ENCODE measurements at places on chromosomes 3 and 15.

- no peak for DNase-seq
Observed at GRCh38 chr15:89492111-89492641, 4.2 kb downstream of the RHCG start.

DNA sequence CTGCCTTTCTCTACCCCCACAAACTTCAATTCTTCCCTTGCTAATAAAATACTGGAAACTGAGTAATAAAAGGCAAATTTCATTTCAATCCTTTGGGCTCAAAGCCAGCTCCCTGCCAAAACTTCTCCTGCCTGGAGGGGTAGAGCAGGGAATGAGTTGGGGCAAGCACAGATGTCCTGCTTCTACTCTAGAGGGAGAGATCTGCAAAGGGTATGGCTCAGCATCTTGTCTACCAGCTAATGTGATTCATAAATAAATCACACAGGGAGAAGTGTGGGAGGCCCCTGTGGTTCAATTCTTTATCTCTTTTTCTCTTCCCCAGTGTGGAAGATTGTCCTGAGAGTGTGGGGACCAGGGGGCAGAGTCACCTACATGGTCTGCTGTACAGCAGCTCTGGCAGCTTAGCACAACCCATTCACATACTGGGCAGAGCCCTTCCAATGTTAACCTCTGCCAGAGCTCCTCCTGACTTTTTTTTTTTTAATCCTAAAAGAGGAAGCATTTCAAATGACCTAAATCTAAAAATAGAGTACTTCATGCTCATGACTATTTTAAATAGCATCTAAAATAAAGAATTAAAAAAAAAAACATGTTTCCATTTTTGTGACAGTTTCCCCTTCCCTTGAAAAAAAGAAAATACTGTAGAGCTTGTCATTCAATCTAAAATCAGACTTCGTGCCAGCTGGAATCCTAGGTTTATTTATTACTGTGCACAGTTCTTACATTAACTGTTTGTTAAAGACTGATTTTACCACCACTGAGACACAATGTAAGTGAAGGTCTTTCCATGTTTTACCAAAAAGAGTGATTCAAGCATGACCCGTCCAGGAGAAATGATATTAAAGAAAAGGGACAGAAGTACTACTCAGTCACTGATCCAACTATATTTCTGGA lies 1083.7 kb upstream of the CFAP20DC start:
- no peak for DNase-seq

DNA sequence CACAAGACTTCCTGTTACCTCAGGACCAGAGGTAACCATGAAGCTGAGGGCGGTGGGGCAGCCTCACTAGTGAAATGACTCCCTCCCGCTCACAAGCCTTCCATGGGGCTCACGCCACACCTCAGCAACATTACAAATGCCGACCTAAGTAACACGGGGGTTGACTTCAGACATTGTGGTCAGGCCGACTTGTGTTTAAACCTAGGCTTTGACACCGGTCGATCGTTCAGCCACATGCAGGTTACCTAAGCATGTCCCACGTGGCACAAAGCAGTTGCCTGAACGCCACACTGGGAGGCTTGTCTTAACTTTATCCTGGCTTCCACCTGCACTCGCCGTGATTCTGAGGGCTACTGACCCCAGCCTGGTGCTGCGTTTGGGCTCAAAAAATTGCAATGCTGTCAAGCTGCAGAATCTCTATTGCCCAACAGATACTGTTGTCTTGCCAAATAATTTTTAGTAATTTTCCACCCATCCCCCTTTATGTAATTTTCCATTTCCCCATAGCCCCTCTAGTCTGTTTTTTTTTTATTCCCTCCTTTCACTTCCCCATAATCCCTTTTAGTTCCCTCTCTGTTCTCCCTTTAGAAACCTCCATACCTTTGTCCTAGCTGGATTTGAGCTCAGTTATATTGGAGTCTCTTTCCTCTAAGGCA lies 158.6 kb upstream of the RGMA start:
- DNase-seq, result no peak

GRCh38 chr3:115901008-115901407 lies 277.7 kb downstream of the GAP43 start:
- DNase-seq, result no peak

DNA sequence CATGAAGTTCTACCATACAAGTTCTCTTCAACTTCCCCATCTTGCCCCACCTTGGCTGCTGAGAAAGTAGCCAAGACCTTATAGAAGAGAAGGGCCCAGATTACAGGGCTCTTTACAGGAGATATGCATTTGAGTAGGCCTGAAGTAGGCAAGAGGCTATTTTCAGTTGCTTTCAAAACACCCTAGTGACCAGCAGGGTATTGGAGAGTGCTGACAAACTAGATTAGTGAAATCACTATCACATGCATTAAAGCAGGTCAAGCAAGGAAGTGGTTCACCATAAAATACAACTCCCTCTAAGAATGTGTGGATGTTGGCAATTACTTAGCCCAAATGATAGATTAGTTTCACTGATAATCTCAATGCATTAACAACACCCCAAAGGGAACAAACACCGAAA lies 2.7 kb upstream of the LZTFL1 start:
- no peak for DNase-seq

DNA sequence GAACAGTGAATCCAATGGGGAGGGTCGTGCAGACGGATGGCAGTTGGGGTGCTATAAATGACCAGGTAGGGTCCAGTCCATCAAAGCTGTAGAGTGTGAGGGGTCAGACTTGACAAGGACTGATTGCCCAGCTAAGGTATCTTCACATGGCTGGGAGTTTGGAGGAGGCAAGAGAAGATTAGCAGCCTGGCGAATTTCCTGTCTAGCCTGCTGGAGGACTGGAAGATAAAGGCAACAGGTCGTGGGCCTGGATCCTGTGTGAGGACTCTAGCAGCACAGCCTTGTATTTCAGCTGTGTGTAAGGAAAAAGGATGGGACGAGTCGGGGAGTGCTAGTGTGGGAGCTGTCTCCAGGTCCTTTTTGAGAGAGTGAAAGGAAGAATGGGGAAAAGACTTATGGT lies 17.6 kb downstream of the CCR5AS start:
- no peak for DNase-seq

DNA sequence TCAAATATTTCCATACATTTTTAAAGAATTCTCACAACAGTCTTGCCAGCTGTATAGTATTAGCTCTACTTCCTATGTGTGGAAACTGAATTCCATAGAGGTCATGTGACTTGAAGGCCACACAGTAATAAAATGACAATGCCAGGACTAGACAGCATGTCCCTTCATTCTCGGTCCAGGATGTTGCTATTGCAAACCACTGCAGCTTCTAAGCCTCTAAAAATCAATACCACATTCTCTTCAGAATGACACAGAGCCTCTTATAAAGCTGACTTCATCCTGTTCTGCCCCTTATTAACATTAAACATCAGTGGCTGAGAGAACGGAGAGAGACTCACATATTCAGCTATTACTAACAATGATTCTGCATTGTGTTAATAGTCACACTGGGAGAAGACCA lies 240.3 kb upstream of the PEX5L start:
- no peak for DNase-seq

DNA sequence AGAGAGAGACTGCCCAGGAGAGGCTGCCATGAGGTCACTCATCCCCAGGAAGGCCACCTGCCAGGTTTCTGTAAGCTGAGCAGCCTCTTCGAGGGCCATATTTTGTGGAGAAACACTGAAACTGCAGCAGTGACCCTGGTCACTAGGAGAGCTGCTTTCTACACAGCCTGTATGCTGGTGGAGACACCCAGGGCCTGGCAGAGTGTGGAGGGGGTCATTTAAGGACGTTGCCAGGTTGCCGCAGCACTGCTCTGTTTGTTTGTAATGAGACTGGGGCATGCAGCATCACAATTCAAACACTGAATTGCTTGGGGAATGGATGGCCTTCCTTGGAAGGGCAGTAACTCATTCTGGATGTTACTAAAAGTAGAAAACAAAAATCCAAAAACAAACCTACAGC lies 104.9 kb upstream of the TRIM42 start:
- DNase-seq, result no peak
